Progenitor cell of endocrine pancreas (in vitro differentiated cells): ENCODE measurements at places on chromosomes 5 and 9. TPM values are rescaled to one million over a fixed set of nuclear protein-coding genes. Genes with fewer than 3 reads are reported as not detected.

Gene ELL2
- 124 and 145 TPM in 2 replicates for total RNA-seq

Gene KLHL9
- total RNA-seq: 35.5 and 35.9 TPM in 2 replicates

DNA sequence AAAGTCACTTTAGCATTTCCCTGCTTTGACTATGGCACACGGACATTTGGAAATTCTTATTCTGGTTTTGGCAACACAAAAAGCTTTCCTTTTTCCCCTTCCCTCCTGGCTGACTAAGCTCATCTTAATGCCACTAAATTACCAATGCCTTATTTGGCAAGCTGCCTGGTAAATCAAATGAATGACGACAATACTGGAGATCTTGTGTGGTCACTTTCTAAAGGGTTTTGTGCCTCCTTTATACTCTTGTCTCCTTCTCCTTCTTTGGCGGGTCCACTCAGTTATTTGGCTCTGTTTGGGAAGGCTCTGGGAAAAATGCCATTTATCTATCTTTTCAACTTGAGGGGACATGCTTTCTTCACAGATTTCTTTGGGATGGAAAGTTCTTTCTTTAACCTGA, 34.9 kb downstream of the SH3GL2 start:
- no peak for DNase-seq
- no peaks in the 10 kb centered on the region for H3K4me1 ChIP-seq
- no peak overlapping the region for H3K4me3 ChIP-seq
- no peak overlapping the region for H3K27ac ChIP-seq

Gene PCDHGA9
- total RNA-seq: 1.5 and 1.8 TPM in 2 replicates

GRCh38 chr9:19397845-19398244, 11.0 kb upstream of the ACER2 start:
- H3K4me3 ChIP-seq: no peak overlapping the region
- no peak for DNase-seq
- no peaks in the 10 kb centered on the region for H3K27me3 ChIP-seq
- H3K27ac ChIP-seq: peak overlapping the region; percentile 49
- H3K36me3 ChIP-seq: peaks cover 4% of the 10 kb centered on the region

DNA sequence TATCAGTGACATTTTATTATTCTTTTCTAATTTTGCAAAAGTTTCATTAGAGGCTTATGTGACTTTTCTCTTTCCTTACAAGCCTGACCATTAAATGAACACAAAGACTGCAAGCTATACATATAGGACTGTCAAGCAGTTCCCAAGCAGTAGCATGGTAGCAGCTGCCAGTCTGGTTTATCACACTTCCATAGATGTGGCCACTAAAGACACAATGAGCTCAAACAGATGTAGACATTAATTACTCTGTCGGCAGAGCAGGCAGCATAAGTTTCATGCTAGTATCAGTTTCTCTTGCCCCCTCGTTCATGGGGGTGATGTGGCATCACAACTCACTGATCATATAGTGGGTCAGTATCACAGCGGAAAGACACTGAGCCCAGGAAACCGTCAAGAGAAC, 89.5 kb downstream of the CDH10 start:
- H3K4me3 ChIP-seq: no peak overlapping the region
- H3K27me3 ChIP-seq: no peaks in the 10 kb centered on the region
- H3K27ac ChIP-seq: peak overlapping the region; percentile 2
- DNase-seq: no peak
- no peaks in the 10 kb centered on the region for H3K36me3 ChIP-seq

DNA sequence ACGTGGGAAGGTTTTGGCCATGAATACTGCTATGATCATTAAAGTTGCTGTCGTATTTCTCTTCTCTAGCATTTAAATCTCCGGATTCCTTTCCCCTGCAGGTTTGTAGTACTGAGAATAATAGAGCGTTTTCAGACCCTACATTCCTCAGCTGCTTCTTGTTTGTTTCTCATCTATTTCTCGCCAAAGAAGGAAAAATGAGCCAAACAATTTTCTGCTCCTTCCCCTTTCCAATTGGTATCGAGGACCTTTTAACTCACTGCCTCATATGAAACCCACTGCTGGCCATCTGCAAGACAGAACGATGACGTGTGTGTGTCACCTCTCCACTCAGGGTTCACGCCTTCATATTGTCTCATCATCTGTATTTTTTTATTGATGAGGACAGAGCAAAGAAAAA, 689.4 kb upstream of the WWC1 start:
- no peak for DNase-seq
- H3K36me3 ChIP-seq: no peaks in the 10 kb centered on the region
- H3K4me3 ChIP-seq: no peak overlapping the region
- H3K4me1 ChIP-seq: no peaks in the 10 kb centered on the region
- no peak overlapping the region for H3K27ac ChIP-seq

DNA sequence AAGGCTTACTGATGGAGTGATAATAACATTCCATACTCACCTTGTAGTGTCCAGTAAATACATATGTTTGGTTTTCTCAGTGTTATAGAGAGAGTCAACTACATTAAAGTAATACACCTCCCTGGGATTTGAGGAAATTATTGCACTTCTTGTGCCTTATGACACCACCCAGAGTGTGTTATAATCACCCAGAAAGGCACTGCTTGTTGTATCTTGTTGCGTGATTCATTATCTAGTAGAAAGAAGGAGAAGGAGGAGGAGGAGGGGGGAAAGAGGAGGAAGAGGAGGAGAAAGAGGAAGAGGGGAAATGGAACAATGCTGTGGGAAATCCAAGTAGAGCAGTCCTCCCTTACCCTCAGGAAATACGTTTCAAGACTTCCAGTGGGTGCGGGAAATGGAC, 661.8 kb upstream of the WWC1 start:
- H3K27me3 ChIP-seq: peaks cover 5% of the 10 kb centered on the region
- H3K36me3 ChIP-seq: no peaks in the 10 kb centered on the region
- no peak overlapping the region for H3K4me3 ChIP-seq
- DNase-seq: no peak

DNA sequence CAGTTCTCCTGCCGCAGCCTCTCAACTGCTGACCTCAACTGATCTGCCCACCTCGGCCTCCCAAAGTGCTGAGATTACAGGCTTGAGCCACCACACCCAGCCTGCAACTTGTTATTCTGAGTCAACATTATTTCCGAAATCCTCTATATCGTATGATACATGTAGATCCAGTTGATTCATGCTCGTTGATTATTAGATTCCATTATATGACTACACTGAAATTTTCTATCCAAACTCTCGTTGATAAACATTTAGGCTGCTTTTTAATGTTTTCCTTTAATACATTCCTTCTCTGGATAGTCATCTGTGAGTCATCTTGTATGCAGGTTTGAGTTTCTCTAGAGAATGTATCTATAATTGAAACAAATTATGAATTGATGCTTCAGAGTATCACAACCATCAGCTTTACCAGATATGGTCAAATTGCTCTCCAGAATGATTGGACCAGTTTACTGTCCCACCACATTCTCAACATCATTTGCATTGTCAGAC, 4.1 kb downstream of the CDK7 start:
- no peak overlapping the region for H3K27ac ChIP-seq
- H3K4me1 ChIP-seq: peaks cover 20% of the 10 kb centered on the region
- H3K36me3 ChIP-seq: peaks cover 28% of the 10 kb centered on the region
- no peak overlapping the region for H3K4me3 ChIP-seq
- H3K27me3 ChIP-seq: no peaks in the 10 kb centered on the region
- no peak for DNase-seq

Gene PCDHGA5
- total RNA-seq: 0.69 and 0.71 TPM in 2 replicates

DNA sequence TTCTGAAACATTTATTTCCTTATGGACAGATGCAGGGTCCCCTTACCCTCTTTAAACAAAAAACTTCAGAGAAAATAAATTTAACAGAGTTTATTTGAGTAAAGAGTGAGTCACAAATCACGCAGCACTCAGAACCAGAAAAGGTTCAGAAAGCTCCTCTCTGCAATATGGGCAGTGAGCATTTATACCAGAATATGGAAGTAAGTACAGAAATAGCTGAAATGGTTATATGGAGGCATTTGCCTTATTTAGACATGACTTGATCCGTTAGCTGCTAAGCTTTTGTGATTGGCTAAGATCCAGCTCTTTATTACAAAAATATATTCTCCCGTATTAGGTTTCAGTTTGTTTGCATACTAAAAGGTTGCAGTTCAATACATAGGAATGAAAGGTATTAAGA, 1554.1 kb downstream of the EFNA5 start:
- H3K4me1 ChIP-seq: no peaks in the 10 kb centered on the region
- no peak overlapping the region for H3K27ac ChIP-seq
- no peak for DNase-seq
- no peaks in the 10 kb centered on the region for H3K27me3 ChIP-seq
- H3K36me3 ChIP-seq: no peaks in the 10 kb centered on the region
- no peak overlapping the region for H3K4me3 ChIP-seq

DNA sequence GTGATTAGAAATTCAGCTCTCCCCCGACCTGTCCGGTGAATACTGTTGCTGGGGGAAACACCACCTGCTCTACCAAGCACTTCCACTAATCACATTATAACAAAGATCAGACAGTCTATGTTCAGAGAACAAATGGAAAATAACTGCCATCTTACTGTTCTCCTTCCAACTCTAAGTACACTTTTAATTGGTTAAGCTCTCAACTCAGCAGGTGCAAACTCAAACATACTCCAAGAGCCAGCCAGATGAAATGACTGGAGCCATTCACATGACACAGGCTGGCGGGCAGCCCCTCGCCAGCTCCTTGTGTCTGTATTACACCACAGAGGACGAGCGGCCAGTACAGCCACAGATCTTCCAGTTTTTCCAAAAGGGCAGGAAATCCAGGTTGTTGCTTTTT, 16.1 kb downstream of the LIFR start:
- H3K27me3 ChIP-seq: no peaks in the 10 kb centered on the region
- peaks cover 19% of the 10 kb centered on the region for H3K4me1 ChIP-seq
- no peak overlapping the region for H3K4me3 ChIP-seq
- DNase-seq: no peak

DNA sequence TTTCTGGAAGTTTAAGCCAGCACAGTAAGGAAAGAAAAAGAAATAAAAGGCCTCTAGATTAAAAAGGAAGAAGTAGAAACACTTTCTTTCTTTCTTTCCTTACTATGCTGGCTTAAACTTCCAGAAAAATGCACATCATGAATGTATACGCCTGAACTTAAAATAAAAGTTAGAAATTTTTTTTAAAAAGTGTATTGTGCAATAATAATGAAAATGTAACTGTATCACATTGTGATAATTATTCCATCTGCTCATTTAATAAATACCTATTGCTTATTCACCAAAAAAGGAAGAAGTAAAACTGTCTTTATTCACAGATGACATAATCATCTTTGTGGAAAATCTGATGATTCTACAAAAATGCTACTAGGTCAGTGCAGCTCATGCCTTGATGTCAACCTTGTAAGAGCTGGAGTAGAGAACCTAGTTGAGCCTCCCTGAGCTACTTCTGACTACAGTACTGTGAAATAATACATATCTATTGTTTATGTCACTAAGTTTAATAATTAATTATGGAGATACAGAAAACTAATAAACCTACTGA, 49.4 kb downstream of the MCTP1 start:
- no peaks in the 10 kb centered on the region for H3K27me3 ChIP-seq
- DNase-seq: no peak
- H3K36me3 ChIP-seq: no peaks in the 10 kb centered on the region
- H3K4me3 ChIP-seq: no peak overlapping the region

GRCh38 chr5:138596105-138596881, 21.1 kb upstream of the HSPA9 start:
- no peak for DNase-seq
- H3K4me1 ChIP-seq: no peaks in the 10 kb centered on the region
- no peak overlapping the region for H3K4me3 ChIP-seq

- no peak overlapping the region for H3K4me3 ChIP-seq
- peaks cover 77% of the 10 kb centered on the region for H3K27me3 ChIP-seq
- DNase-seq: peak; percentile 55
- H3K36me3 ChIP-seq: no peaks in the 10 kb centered on the region
These were observed 4.6 kb upstream of the SLC25A48 start for GRCh38 chr5:135829681-135830383.

- H3K36me3 ChIP-seq: peaks cover 4% of the 10 kb centered on the region
- H3K4me1 ChIP-seq: peaks cover 15% of the 10 kb centered on the region
- H3K27ac ChIP-seq: no peak overlapping the region
- H3K4me3 ChIP-seq: peak overlapping the region; percentile 84
- DNase-seq: no peak
These were observed 1.9 kb downstream of the B4GALT7 start for GRCh38 chr5:177601577-177602457.

Gene DRD1
- not detected in 2 replicates for total RNA-seq

GRCh38 chr5:75472973-75473372, 38.5 kb downstream of the CERT1 start:
- no peaks in the 10 kb centered on the region for H3K27me3 ChIP-seq
- no peak overlapping the region for H3K27ac ChIP-seq
- peaks cover 15% of the 10 kb centered on the region for H3K4me1 ChIP-seq
- H3K4me3 ChIP-seq: no peak overlapping the region
- peaks cover 17% of the 10 kb centered on the region for H3K36me3 ChIP-seq
- DNase-seq: no peak

- no peak overlapping the region for H3K27ac ChIP-seq
- no peaks in the 10 kb centered on the region for H3K4me1 ChIP-seq
- H3K4me3 ChIP-seq: no peak overlapping the region
- no peak for DNase-seq
- no peaks in the 10 kb centered on the region for H3K27me3 ChIP-seq
These were observed 706.1 kb upstream of the PTPRD start for GRCh38 chr9:11318946-11319345.

GRCh38 chr5:163916376-163916775, 411.0 kb downstream of the MAT2B start:
- H3K4me1 ChIP-seq: peaks cover 10% of the 10 kb centered on the region
- peaks cover 3% of the 10 kb centered on the region for H3K36me3 ChIP-seq
- H3K27ac ChIP-seq: no peak overlapping the region
- no peak for DNase-seq
- no peaks in the 10 kb centered on the region for H3K27me3 ChIP-seq

- no peaks in the 10 kb centered on the region for H3K4me1 ChIP-seq
- H3K27me3 ChIP-seq: peaks cover 14% of the 10 kb centered on the region
- no peaks in the 10 kb centered on the region for H3K36me3 ChIP-seq
These were observed 70.3 kb downstream of the PAPPA start for GRCh38 chr9:116223926-116224325.

GRCh38 chr9:16070455-16071145, 517.8 kb downstream of the CCDC171 start:
- no peak overlapping the region for H3K4me3 ChIP-seq
- no peaks in the 10 kb centered on the region for H3K36me3 ChIP-seq
- DNase-seq: no peak
- no peaks in the 10 kb centered on the region for H3K27me3 ChIP-seq
- no peak overlapping the region for H3K27ac ChIP-seq
- no peaks in the 10 kb centered on the region for H3K4me1 ChIP-seq

DNA sequence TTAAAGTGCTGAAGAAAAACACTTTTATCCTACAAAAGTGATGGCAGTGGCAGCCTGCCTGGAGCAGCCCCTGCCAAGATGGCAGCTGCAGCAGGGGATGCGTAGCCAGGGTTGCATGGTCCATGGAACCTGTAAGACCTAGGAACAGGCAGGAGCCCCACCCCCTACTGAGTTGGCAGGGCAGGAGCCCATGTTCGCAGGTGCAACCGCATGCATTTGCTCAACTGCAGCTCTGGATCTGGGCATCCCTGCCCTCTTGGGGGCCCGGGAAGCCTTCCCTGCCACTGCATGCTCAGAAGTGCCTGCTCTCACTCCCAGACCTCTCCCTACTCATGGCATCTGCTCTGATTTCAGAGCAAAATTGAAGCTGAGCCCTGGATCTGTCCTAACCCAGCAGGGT, 779.6 kb downstream of the CDH18 start:
- no peaks in the 10 kb centered on the region for H3K4me1 ChIP-seq
- H3K4me3 ChIP-seq: no peak overlapping the region
- DNase-seq: no peak
- H3K36me3 ChIP-seq: no peaks in the 10 kb centered on the region

- peaks cover 24% of the 10 kb centered on the region for H3K4me1 ChIP-seq
- H3K36me3 ChIP-seq: no peaks in the 10 kb centered on the region
- DNase-seq: peak; percentile 80
These were observed 19.4 kb downstream of the GBGT1 start for GRCh38 chr9:133144142-133144903.
